ENCODE measurements at places on chromosomes 6 and 20. TPM values are rescaled to one million over a fixed set of nuclear protein-coding genes. Genes with fewer than 3 reads are reported as not detected.
A peak's percentile ranks its signal among the peaks of the same experiment; 100 is the strongest.

- no peak for DNase-seq
These were observed 106.2 kb downstream of the KIF13A start for GRCh38 chr6:17881085-17881858.

GRCh38 chr6:169566961-169567750 lies 134.7 kb downstream of the WDR27 start:
- DNase-seq, result peak; percentile 83

GRCh38 chr20:45850926-45851325 lies 6.3 kb downstream of the ACOT8 start:
- DNase-seq, result no peak

HDGFL1 gene
- total RNA-seq, result not detected

DNA sequence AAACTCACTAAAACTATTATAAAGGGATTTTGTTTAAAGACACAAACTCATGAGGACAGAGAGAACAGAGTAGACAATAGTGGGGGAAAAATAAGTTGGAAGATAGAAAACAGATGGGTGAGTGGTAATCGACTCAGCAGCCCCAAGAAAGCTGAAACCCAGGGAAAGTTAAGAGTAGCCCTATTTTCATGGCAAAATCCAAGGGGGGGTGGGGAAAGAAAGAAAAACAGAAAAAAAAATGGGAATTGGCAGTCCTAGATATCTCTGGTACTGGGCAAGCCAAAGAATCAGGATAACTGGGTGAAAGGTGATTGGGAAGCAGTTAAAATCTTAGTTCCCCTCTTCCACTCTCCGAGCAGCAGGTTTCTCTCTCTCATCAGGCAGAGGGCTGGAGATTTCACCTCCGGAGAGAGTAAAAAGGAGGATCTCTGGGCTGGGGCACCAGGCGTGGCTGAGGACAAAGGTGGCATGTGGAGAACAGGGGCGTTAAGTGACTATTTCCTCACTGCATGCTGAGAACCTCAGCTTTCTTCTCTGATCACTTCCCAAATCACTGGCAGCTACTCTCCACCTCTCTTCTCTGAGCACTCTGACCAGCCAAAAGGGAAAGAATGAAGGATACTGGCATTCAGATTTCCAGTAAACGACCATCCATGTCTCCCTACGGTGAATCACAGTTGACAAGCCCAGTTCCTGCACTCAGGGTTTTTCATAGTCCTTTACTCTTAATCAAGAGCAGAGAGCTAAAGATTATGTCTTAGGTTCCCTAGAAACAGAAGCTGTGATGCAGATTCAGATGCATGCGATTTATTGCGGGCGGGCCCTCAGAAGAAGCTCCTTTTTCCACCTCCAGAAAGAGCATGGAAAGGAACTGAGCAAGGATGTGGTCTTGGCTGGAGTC lies 7.3 kb upstream of the RNF24 start:
- DNase-seq, result peak; percentile 83

DNA sequence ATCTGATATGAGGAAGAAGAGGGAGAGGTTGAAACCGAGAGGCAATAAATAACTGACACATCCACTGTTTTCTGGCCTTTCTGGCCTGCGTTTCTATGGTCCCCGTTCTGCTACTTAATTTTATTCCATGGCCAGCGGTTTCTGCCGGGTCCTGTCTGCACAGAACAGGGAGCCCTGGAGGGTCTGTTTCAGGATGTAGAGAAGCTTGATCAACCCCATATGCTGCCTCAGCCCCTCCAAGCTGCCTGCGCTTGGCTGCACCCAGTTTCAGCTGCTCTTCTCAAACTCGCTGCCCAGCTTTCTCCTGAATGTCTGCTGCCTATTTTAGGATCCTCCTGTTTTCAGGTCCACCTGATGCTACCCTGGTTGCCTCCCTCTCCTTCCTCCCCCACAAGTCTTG lies 18.5 kb upstream of the PACSIN1 start:
- DNase-seq, result no peak

ULBP2 gene
- total RNA-seq, result not detected

GRCh38 chr20:25195962-25196785 lies 662 bp downstream of the ENTPD6 start:
- peak; percentile 90 for DNase-seq

DNA sequence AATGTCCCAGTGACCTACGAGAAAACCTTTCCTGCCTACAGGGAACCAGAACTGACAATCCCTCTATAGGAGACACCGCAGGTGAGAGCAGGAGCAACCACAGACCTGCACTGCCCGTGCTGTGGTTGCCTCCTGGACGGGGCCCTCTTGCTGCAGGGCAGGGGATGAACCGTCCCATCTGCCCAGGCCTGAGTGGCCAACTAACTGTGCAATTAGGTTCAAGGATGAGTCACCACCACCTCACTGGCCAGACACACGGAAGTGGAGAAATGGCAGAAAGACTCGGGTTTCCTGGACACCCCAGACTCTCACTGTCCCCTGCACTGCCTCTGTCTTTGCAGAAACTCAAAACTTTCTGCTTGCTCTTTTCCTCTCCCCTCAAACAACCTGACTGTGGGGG lies 13.8 kb upstream of the HLA-G start:
- DNase-seq, result no peak

KCNK15 gene
- total RNA-seq, result 5.3 TPM

DNA sequence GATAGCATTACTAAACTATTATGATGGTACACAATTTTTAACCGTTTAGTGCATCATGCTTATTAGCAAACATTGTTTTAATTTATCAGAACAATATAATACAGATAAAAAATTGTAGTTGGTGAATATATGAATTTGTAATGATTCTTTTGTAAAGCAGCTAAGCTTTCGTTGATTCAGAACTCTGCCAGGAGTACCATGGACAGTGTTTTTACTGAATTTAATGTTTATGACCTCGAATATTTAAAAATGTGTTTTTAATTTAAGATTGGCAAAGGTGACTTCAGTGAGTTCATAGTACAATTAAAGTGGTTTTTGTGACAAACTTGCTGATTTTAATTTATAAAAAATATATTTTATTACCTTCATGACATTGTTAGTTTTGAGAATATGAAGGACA lies 10.0 kb downstream of the AFDN start:
- no peak for DNase-seq

DNA sequence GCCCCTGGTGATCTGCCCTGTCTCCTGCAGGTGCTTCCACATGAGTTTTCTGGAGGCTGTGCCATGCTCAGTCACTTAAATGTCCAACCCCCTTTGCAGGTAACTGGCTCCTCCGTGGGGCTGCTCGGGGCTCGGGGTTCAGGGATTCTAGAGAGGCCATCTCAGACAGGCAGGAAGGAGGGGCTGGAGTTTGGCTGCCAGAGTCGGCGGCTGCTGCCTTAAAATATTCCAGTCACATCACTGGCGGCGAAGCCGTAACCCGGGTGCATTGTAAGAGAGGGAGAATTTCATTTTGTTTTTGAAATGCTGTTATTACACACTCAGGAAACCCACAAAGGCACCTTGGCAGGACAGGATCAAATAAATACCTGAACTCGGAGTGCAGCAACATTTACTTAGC lies 212.9 kb upstream of the PMEPA1 start:
- DNase-seq, result no peak

RSPH9 gene
- total RNA-seq, result not detected

HSD17B8 gene
- 12.1 TPM for total RNA-seq

GRCh38 chr6:79257381-79258205 lies 23.1 kb upstream of the HMGN3 start:
- no peak for DNase-seq

- DNase-seq, result no peak
These were observed 31.6 kb downstream of the TUBB2B start for GRCh38 chr6:3195695-3196497.

BTBD3 gene
- total RNA-seq, result 15.4 TPM

ZNF391 gene
- 2.1 TPM for total RNA-seq

IRAK1BP1 gene
- total RNA-seq, result 5.4 TPM

DNA sequence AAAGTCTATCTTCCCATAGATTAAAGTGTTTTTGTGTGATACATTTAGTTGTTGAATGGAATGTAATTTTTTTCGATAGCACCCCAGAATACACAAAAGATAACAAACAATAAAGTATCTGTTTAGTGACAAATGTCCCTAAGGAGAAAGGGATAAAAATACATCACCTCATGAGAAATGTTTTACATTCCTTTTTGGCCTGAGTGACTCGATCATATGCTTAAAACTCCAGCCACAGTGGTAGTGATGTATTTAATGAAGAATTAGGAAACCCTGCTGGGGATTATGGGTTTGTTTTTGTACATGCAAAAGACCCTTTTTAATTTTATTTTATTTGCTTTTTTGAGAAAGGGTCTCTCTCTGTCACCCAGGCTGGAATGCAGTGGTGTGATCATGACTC lies 4.3 kb upstream of the SGK1 start:
- DNase-seq, result no peak

- DNase-seq, result no peak
These were observed 107.1 kb downstream of the BANF2 start for GRCh38 chr20:17806739-17807441.

DNA sequence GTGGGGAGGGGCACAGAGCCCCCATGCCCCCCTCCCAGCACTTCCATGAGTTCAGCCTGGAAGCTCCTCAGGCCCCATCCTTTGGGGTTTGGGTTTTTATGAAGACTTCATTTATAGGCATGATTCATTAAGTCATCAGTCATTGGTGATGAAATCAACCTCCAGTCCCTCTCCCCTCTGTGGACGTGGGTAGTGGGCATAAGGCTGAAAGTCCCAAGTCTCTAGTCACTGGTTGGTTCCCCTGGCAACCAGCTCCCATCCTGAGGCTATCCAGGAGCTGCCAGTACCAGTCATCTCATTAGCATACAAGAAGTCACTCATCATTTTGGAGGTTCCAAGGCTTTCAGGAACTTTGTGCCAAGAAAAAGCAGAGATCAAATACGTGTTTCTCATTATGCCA lies 9.2 kb downstream of the TGM3 start:
- no peak for DNase-seq

DNA sequence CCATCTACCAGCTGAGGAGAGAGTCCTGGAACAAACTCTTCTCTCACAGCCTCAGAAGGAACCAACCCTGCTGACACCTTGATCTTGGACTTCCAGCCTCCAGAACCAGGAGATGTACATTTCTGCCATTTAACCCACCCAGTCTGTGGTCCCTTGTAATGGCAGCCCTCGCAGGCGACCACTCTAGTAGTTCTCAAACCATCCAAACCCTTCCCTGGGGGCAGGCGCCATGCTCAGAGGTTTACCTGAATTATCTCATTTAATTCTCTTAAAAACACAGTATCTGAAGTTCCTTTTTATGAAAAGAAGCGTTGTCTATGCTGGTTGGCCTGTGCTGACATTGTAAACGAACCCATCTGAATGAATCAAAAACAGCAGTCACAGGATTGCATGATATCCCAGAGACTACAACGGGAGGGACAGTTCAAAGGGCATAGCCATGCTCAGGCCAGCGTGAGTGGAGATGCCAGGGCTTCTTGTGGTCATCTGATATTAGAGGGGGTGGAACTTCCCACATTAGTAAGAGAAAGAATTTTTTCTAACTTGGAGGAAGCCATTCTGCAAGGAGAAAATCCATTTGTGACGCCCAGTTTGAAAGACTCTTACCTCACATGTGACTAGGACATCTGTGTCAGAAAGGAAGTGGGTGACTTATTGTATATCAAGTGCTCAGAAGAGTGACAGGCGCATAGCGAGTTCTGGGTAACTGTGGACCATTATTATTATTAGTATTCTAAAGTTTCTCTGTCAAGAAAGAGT lies 17.2 kb upstream of the TAGAP start:
- no peak for DNase-seq

GRCh38 chr6:56151609-56152224 lies 95.7 kb downstream of the COL21A1 start:
- no peak for DNase-seq

DNA sequence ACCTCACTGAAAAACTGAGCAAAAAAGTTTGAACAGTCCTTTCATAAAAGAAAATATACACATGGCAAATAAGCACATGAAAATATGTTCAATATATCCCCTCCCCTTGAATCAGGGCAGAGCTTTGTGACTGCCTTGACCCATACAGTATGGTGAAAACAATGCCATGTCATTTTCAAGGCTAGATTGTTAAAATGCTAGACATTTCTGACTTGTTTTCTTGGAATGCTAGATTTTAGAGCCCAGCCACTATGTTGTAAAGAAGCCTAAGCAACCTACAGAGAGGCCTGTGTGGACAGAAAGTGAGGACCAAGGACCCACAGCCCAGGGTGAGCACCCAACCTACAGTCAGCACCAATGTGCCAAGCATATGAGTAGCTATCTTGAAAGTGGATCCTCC lies 17.1 kb upstream of the ASF1A start:
- DNase-seq, result no peak

HTR1E gene
- total RNA-seq, result 0.19 TPM

C6orf118 gene
- total RNA-seq, result 0.42 TPM

ZNF334 gene
- total RNA-seq, result 0.97 TPM

- no peak for DNase-seq
These were observed 3.4 kb upstream of the GZF1 start for GRCh38 chr20:23358563-23358906.

STX11 gene
- 3.3 TPM for total RNA-seq

DNA sequence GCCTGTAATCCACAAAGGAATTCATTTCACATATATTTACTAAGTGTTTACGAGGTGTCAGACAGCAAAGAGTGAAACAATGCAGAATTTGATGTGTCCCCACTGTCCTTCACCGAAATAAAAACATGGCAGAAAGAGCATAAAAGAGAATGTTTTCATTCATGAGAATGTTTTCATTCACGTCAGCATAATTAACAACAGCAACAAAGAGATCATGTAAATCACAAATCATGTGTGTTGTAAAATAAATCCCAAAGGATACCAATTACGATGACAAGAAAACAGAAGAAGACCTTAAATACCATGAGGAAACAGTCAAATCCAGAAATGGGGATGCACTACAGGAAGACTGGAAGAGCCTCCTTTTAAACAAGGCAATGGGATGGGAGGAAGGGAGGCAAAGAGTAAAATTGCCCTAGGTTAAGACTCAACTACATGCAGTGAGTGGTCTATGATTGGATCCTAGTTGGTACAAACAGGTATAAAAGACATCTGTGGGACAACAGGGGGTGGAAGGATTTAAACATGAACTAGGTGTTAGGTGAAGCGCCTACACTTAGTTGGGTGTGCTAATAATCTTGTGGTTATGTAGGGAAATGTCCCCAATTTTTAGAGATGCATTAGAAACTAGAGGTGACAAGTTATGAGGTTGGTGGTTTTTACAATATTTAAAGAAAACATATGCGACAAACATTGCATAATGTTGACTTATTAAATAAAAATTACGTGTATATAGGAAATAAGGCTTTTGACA lies 1.5 kb downstream of the ZSCAN31 start:
- DNase-seq, result no peak

MYMX gene
- not detected for total RNA-seq

DNA sequence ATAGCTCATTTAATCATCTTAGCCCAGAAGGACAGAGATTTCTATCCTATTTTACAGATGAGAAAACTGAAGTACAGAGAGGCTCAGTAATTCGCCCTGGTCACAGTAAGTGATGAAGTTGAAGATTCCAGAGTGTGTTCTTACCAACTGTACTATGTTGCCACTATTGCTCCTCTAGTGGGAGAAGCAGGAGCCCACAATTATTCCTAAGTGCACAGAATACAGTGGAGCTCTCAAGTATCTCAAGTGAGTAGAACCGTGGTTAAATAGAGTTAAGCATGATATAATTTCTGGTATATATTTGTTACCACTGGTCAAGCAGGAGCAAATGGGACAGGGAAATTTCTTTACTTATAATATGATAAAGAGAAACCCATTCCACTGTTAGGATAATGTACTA lies 22.1 kb downstream of the REPS1 start:
- DNase-seq, result no peak

- no peak for DNase-seq
These were observed 21.2 kb downstream of the CUL9 start for GRCh38 chr6:43203029-43203717.

All from esophagus muscularis mucosa (tissue), 4 donors.